ENCODE measurements at places on chromosomes 4 and X.

DNA sequence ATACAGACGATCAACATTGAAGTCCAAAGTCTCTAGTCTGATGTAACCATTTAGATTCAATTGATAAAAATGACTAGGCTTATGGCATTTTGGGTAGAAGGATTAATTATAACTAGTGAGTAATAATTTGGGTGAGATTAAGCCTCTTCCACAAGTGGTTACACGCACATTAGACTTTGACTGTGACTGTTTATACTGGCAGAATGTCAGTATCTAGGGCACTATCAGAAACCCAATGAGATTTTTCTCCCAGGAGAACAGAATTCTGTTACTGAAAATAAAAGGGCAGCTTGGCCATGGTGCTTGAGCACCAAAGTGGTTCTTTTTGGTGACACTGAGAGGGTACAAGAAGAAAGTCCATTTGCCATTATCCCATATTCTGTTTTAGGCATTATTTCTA lies 3.3 kb downstream of the PLS3 start:
- DNase-seq: no peak

DNA sequence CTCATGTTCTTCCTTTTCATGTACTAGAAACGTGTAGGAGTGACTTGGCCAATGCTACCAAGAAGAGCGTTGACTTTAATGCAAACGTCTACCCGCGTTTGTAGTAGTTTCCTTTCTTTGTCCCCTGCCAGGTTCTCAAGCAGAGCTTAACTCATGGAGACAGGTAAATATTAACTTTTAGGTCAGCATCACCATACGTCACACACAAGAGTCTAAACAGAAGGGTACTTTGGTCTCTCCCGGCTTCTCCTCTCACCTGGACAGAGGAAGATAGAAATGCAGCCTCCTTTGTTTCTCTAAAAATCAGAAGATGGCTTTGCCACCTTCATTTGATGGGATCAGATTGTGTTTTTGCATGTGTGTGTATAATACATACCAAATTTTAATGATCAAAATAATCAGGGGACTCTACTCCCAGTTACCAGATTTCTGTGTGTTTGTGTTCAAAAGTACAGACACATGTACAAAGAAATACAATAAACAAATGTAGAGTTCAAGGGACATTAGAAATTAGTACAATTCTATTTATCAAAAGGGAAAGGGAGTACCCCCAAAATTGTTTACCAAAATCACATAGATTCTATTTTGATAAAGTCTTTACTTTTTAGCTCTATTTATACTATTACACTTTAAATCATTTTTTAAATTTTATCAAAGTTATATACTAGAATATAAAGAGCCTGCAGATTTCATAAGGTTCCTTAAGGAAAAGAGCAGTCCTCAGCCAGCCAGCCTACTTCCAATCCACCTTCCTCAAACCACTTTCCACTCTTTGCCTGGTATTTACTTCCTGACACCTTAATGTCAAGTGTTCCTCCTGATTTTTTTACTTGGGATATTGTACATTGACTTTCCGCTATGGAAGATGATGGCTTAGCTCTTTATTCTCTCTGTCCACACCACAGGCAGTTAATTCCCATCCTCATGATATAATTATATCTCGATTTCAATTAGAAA lies 195.5 kb downstream of the RELL1 start:
- no peak for DNase-seq

- DNase-seq: peak; percentile 65
Observed at GRCh38 chr4:186190581-186191199, 677 bp upstream of the CYP4V2 start.

DNA sequence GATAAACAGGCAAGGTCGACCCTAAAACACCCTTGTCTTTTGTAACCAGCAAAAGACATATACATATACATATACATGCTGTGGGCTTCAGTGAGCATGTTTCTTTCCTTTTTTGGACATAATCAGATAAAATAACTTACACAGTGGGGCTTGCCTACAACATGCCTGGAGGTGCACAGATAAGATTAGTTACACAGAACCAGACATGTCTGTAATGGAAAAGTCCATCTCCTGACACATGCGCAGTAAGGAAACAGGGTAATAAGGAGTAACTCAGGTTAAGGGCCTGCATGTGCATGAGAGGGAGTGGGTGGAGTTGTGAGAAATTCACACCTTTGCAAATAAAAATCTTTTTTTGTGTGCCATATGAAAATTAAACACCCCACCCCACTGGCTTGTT lies 3.4 kb downstream of the UGT2A1 start:
- peak; percentile 65 for DNase-seq

DNA sequence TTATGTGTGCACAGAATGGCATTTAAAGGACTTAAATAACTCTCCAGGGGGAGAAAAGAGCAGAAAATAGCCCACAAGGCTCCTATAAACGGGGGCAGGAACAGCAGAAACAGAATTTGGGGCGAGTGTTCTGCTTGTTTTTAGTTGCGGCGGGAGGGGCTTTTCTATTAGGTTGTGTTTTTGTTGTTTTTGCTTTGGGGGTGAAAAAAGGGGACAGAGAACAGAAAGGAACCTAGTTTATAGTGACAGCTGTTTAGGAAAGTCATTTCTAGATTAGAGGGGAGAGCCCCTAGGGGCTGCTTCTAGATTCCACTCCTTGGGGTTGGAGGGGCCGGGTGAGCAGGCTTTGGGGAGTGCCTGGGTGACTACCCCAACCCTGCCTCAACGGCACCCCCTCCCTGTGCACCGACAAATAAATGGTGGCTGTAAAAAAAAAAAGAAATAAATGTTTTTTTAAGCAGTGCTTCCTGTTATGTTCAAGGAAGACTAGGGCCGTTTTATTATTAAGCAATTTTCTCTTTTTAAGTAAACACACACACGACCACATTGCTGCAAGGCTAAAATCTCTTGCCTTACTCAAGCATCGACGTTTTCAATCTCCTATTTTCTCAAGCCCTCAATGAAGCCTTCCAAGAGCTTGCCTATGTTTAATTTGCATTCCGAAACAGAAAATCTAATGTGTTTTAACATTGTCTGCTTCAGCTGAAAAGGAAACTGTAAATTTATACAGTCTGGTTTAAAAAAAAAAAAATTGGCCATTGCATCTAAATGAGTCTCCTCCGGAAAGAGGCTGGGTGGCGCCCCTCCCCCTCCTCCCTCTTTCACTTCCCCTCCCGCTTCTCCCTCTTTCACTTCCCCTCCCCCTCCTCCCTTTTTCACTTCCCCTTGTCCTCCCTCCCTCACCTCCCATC lies 123.3 kb upstream of the TBL1X start:
- peak; percentile 40 for DNase-seq

- peak; percentile 39 for DNase-seq
Observed at GRCh38 chr4:140697709-140698560, 58.2 kb downstream of the TBC1D9 start.

GRCh38 chr4:53908661-53909078 lies 155.7 kb downstream of the CHIC2 start:
- DNase-seq: peak; percentile 91

- no peak for DNase-seq
Observed at GRCh38 chr4:53068755-53069330, 206.7 kb downstream of the RASL11B start.

GRCh38 chrX:12672367-12673106 lies 118.7 kb upstream of the PRPS2 start:
- no peak for DNase-seq

DNA sequence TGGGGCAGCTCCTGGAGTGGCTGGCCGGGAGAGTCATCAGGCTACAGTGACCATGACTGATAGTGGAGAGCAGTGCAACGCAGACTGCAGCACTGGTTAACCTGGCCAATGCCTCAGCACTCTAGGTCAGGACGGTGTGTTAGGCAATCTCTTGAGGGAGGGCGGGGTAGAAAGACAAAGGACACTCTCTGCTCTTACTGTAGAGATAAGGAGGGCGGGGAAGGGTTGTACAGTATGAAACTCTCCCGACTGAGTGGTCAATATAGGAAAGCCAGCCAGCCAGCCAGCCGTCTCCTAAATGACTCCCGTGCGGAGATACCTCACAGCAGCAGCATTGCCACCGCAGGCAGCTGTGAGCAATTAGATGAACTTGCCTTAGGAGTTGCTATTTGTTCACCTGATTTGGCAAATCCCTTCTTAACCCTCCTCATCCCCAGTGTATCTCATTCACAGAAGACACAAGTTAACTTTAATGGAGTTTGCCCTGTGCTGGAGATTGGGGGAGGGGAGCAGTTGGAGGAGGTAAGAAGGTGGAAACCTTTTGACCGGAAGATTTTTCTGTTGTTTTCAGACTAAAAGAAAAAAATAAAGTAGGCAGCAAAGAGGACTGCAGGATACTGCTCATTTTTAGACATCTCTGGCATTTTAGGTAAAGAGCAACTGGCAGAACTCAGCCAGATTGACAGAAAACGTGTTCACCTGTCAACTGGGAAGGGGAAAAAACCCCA lies 330.5 kb downstream of the HNRNPD start:
- peak; percentile 38 for DNase-seq

DNA sequence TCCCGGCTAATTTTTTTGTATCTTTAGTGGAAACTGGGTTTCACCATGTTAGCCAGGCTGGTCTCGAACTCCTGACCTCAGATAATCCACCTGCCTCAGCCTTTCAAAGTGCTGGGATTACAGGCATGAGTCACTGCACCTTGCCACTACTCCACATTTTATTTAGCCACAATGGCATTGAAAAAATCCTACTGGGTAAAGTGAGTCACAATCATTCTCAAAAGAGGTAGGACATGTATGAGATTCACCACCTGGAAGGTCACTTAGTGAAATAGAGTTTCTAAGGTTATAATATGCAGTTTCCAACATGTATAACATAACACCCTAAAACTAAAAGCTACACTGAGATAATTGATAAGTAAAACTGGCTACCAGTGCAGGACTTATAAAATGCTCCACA lies 159.2 kb downstream of the BTC start:
- DNase-seq: no peak

DNA sequence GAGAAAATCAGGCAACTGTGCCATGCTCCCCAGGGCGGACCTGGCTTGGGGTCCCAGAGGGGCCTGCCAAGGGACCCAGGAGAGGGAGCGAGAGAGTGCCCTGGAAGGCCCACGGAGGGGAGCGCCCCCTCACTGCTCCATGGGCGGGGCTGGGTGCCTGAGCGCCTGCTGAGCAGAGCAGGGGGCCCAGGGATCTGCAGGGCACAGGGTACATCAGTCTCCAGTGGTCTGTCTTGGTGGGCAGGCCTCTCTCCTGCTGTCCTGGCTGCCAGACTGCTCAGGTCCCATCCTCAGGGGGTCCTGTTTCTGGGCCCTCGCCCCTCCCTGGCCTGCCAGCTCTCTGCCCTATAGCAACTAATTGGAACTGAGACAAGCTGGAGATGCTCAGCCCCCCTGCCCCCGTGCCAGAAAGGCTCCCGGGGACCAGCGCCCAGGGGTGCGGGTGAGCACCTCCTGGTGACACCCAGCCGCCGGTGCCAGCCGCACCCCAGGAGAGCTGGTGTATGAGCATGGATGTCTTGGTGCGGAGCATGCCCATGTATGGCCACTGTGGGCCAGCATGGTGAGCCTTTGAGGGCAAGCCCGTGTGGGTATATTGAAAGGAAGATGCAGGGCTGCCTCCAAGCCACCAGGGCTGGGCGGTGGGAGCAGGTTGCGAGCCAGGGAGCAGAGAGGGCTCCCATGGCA lies 1.3 kb downstream of the BGN start:
- DNase-seq: no peak

- DNase-seq: no peak
Observed at GRCh38 chr4:121846662-121847061, 23.0 kb upstream of the CCNA2 start.

GRCh38 chrX:21738210-21738949 lies 19.5 kb downstream of the SMPX start:
- peak; percentile 84 for DNase-seq

GRCh38 chr4:65202165-65202852 lies 468.0 kb downstream of the EPHA5 start:
- no peak for DNase-seq

DNA sequence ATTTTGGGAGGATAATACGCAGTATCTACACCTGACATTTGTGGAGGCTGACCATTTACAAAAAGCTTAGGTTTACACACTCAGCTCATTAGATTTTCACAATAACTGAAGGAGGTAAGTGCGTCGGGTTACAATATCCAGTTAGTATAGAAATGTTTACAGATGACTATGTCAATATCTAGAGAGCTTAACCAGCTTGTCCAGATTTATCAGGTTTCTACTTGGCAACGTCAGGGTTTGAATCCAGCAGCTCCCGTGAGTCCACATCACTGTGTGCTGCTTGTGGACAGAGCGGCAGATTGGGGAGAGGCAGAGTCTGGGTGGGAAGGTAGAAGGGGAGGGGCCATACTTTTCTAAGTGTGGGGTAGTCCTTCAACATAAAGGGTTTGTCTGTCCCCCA lies 28.3 kb downstream of the ARHGAP10 start:
- no peak for DNase-seq

DNA sequence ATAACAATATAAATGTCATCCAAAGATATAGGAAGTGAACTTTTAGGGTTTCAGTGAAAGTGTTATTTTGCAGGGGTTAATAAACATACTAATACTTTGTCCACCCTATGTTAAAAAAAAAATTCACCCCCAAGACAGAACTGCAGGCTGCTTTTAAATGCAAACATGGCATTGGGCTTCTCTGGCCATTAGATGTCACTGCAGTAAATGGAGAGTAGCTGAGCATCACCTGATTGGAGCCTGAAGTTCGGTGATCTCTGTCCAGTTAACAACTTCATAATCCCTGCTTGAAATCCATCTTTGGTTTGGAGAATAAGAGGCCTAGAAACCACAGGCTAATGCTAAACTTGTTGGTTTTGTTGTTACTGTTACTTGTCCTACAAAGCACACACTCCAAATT lies 18.7 kb downstream of the SLC25A43 start:
- peak; percentile 18 for DNase-seq

DNA sequence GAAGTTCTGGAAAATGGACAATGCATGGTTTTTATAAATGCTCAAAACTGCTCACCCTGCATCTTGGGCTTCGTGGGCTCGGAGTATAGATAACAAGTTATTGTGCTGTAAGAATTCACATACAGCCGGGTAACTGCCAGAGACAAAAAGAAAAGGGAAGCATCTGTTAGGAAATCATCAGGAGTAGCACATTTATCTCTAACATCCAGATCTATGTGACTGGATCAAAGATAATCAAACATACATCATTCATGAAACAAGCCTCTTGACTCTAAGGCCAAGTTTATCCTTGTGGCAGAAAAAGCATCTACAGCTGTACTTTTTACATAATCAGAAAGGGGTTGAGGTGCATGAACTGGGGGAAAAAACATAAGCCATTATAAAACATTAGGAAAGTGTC lies 264.2 kb downstream of the PPP3CA start:
- DNase-seq: no peak

- DNase-seq: peak; percentile 10
Observed at GRCh38 chr4:37383579-37384229, 139.2 kb downstream of the NWD2 start.

DNA sequence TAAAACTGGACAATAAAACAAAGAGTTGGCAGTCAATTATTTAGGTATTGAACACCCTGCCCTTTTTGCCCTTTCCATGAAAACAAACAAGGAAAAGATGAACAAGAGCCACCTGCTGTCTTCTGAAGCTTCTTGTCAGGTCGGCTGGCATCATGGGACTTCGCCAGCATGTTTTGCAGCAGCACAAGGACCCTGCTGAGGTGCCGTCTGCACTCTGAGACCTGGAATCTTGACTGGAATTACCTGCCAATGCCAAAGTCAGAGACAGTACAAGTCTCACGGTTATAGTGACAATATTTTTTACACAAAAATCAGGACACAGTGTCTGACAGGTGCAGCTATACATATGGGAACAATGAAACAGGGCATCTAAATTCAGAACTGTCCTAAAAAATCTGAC lies 284.5 kb downstream of the GASK1B start:
- peak; percentile 67 for DNase-seq

Measured in NCI-H146 (cell line).